ENCODE measurements at places on chromosomes 6 and 20.

- no peak for DNase-seq
Measured at GRCh38 chr20:4170621-4171537, 155.5 kb upstream of the RNF24 start.

DNA sequence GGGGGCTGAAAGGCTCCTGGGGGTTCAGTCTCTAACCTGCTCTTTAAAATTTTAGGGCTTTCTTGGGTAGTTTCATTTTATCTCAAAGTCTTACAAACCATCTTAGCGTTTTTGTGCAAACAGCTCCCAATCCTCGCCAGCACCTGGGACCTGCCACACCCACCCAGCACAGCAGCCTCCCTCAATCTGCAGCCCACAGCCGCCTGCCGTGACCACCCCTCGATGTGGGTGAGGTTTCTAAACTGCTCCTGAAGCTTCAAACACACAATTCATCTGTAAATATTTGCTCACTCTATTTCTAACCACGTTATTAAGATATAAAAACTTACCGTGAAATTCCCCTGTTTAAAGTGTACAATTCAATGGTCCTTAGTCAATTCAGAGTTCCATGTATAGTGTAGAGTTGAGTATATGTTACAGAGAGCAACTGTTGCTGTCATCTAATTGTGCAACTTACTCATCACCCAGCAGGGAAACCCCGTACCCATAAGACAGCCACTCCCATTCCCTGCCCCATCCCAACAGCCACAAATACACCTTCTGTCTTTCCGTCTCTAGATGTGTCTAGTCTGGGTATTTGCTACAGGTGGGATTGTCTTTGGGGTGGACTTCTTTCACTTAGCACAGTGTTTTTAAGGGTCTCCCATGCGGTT lies 381.0 kb downstream of the TAF4 start:
- DNase-seq: no peak

DNA sequence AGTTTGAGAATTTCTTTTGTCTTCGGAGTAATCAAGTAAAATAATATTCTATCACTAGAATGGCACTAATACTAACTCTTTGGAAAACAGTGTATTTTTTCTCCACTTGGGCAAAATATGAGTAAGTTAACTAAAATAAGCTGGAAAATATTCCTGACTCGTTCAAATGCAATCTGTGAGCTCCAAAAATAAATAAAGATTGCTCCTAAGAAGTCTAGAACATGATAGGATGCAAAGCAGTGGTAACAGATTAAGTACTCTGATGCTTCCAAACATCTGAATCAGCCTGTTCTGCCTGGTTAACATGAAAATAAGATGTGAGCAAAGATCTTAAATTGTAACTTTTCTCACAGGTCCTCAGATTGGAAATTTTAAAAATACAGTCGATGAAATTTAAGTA lies 285.1 kb upstream of the ID4 start:
- no peak for DNase-seq

DNA sequence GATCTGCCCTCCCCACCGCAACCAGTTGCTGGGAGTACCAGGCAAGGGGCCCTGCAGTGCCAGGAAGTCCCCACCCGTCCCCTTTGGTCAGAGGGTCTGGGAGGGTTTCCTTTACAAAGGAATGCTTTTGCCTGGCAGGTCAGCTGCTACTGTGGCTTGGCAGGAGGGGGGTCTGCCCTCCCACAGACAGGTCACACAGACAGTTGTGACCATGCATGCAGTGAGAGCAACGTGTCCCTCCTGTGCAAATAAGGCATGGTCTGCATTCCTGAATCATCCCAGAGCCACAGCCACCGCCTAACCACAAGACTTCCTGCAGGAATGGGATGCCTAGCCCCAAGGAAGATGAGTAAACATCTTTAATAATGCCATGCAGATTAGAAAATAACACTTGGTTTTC lies 439 bp upstream of the F13A1 start:
- no peak for DNase-seq

DNA sequence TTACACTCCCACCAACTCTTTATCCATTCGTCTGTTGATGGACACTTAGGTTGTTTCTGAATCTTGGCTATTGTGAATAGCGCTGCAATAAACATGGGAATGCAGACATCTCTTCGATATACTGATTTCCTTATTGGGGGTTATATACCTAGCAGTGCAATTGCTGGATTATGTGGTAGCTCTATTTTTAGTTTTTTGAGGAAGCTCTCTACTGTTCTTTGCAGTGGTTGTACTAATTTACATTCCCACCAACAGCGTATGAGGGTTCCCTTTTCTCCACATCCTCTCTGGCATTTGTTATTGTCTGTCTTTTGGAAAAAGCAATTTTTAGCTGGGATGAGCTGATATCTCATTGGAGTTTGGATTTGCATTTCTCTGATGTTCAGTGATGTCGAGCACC lies 4.6 kb upstream of the PFDN4 start:
- DNase-seq: no peak

GRCh38 chr6:6998194-6998569 lies 109.6 kb upstream of the RREB1 start:
- no peak for DNase-seq

DNA sequence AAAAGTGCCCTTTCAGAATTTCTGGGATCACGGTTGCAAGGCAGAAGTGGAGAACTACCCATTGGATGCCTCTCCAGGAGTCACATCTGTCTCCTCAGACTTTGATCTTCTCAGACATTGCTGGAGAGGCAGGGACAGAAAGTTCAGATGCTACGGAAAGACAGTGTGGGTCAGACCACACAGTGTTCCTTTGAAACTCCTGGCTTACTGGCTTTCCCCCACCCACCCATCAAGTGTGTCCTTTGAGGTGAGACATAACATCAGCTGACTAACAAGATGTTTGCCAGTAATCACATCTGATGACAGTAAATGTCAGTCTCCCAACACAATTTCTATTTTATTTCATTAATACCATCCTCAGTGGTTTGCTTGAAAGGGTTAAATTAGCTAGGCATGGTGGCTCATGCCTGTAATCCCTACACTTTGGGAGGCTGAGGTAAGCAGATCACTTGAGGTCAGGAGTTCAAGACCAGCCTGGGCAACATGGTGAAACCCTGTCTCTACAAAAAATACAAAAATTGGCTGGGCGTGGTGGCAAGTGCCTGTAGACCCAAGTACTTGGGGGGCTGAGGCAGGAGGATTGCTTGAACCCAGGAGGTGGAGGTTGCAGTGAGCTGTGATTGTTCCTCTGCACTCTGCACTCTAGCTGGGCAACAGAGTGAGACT lies 67.2 kb upstream of the SNX9 start:
- DNase-seq: no peak

GRCh38 chr6:122072014-122072647 lies 327.3 kb upstream of the HSF2 start:
- DNase-seq: no peak

- DNase-seq: no peak
Measured at GRCh38 chr6:127204281-127204680, 62.4 kb upstream of the RNF146 start.

DNA sequence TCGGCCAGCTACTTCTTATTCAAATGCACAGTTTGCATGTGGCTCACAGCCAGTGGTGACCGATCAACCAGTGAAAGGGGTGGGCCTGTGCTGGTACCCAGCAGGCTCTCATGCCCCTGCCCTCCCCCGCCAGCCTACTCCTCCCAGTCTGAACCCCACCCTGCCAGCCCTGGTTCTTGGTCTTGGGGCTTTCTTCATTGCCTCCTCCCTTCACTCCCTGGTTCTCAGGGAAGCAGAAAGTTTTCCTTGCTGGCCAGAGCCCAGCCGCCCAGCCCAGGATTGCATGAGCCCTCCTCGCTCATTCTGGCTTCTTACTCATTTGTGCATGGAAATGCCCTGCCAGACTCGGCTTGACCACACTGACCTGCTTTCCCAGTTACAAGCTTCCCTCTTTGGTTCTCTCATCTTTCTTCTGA lies 40.8 kb downstream of the KCNK17 start:
- DNase-seq: no peak

DNA sequence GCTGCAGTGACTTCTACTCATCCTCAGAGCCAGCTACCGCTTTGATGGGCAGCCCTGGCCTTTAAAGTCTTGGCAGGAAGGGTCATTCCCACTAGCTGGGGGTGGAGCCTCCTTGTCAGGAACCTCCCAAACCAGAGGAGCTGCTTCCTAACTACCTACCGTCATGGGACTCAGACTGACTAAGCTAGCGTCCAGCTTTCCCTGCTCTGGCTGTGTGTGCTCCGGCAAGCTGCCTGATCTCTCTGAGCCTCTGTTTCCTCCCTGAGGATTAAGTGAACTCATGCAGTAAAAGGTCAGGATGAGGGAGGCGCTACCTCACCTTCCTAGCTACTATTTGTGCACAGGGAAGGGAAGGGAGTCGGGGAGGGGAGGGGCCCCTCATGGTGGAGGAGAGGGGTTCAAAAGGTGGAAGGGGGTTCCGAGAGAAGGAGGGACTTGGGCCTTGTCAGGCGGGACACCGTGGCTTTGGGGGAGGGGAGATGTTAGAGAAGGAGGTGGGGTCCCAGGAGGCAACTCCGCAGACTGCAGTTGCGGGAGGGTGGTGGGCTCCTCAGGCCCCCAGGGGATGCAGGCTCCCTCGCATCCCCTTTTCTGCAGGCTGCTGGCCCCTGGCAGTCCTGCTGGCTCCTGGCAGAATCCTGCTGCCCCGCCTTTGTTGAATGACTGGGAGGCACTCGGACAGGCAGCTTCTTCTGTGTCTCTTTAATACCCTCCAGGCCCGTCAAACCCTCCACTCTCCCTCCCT lies 9.8 kb downstream of the DUSP15 start:
- peak; percentile 66 for DNase-seq

DNA sequence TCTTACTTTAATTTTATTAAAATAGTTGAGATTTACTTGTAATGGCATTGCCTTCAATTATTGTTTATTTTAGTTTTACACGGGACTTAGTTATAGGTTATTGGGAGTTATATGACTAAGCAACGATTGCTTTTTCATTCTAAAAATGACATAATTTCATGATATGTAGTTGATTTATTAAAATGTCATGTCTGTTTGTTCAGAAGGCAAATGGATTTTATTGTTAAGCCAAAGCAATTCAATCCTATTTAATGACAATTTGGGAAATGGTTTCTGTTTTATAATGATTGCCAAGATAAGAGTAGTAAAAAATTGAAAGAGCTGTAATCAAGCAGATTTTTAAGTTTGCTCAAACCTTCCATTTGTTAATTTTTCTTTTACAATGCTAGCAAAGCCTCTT lies 74.7 kb downstream of the PHACTR2 start:
- DNase-seq: no peak

- no peak for DNase-seq
Measured at GRCh38 chr20:45832619-45833018, 980 bp upstream of the SNX21 start.

DNA sequence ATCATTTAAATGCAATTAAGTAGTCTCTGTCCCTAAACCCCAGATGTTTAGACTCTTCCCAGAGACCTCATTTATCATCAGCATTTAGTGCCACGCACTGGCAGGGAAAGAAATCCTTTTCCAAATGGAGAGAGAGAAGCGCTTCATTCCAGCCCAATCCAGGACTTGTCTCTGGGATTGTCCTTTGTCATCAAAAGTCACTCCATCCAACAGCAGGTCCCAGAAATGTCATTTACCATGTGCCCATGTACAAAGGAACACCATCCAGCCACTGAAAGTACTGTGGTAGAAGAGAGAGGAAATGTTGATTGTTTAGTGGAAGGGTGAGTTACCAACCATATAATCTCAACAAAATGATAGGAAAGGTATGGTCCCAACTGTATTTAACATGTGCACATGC lies 66.9 kb upstream of the SMIM28 start:
- DNase-seq: no peak

DNA sequence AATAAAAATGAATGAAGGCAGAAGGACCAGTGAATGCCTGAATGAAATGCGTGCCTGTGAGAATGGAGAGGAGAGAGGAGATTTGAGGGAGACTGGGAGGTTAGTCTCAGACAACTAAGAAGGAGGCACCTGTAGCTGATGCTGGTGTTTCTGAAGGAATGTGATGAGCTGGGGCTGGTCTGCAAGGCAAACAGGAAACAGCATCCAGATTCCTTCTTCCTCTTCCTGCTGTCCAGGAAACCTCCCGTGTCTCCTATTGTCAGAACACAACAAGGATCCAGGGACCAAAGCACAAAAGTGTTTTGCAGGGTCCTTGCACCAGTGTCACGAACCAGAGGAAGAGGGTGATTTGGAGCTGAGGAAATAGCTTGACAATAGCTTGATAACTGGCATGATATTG lies 50.4 kb upstream of the TAB2 start:
- DNase-seq: no peak

DNA sequence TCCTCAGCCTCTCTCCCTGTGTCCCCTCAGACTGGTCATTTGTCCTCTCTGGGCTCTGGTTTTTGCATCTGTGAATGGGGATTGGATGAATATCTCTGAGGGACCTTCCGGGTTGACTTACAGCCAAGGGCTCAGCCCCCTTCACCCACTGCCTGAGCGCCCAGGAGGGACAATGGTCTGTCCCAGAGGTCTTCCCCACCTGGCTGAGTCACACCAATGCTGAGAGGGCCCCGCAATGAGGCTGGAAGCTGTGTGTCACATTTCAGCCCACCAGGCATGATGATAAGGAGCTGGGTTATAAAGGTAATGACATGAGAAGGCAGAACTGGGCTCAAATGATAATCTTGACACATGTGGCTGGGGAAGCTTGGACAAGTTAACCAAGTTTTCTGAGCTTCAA lies 70.5 kb downstream of the TOX2 start:
- no peak for DNase-seq

DNA sequence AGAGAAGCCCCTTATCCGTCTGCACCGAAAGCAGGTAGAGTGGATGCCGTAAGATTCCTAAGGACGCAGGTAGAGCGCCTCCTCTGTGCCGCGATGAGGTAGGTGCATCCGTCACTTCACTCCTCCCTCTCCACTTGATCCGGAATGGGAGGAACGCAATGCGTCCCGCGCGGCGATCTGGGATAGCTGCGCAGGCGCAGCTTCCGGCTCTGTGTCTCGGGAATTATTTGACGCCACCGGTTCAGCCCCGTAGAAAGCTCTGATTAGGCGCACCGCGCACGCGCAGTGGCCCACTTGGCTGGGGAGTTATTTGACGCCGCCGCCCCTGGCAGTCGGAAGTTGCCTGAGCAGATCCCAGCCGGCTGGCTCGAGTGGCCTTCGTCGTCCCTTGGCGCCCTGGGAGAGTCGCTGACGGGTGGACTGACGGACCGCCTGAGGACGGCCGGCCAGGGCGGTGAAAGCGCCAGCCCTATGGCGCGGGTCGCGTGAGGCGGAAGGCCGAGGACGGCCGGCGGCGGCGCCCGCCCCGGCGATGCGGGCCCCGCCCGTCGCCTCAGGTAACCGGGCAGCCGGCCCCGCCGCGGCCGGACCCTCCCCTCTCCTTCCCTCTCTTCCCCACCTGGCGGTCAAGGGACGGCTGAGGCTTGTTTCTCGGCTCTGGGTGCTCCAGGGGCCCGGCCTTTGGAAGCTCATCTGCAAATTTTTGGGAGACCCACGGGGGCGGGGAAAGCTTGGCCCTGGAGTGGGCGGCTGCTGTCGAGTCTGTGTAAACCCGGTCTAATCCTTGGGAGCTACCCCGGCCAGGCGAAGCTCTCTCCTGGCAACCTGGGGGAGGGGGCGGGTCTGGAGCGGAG lies at the start of gene RALGAPB:
TSS of gene RALGAPB (plus strand) at position 331 of the 854 bp plus-strand sequence. CDS start 15,590 bp downstream, outside the sequence.
- peak; percentile 99 for DNase-seq

DNA sequence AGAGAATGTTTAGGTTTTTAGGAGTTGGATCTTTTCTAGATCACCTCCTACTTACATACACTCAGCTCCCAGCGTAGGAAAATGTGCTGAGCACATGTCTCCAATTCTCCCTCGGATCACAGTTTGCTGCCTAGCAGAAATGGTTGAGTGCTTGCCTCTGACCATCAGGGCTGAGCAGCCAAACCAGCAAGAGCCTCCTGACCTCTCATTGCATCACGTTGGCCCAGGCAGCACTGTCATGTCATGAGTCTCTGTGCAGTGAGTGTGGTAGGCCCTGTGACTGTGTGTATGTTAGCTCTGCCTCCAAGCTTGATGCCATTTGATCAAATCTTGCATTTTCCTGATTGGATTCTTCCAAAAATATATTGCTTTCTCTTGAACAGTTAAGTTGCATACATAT lies 112.0 kb downstream of the LRRC1 start:
- DNase-seq: peak; percentile 60
